ENCODE measurements at places on chromosomes 1 and 21. TPM values are rescaled to one million over a fixed set of nuclear protein-coding genes. Genes with fewer than 3 reads are reported as not detected.

GRCh38 chr1:223849352-223850254, 3.9 kb upstream of the TP53BP2 start:
- no peak for DNase-seq

DNA sequence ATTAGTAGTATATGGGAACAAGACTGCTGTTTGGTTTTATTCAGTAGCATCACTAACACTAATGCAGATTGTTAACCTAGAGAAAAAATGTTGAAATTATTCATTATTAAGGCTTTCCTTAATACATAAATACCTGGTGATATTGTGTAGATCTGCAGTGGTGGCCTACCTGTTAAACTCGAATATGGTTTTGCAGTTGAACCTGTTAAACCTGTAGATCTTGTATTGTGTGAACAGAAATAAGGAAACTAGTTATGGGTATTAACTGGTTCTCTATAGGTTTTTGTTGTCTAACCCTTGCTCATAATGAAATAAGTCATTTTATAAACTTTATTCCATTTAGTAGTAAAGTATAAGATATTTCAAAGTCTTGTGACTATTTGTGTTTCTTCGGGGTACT, 23.9 kb downstream of the PKN2 start:
- DNase-seq, result no peak

- no peak for DNase-seq
These were observed 103.8 kb downstream of the ADARB1 start for GRCh38 chr21:45178070-45178608.

DNA sequence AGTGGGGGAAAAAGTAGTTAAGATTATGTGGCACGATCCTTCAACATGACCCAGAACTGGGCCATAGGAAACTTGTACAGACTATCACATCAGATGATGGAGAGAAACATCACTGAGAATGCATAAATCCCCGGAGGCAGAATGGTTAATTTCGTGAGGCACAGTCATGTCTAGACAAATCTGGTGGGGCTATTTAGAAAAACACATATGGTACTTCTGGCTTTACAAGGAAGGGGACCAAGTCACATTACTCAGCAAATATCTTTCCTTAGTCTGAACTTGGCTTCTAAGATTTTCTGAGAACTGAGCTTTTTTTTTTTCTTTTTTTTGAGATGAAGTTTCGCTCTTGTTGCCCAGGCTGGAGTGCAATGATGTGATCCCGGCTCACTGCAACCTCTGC, 9.2 kb upstream of the UQCRHL start:
- DNase-seq, result no peak

The SMCP gene
- total RNA-seq, result not detected

Data from B cell (primary cell).